ENCODE measurements at places on chromosomes 5 and 9. TPM values are rescaled to one million over a fixed set of nuclear protein-coding genes. Genes with fewer than 3 reads are reported as not detected.

Gene MSMP
- not detected for total RNA-seq

Gene PKD2L2
- not detected for total RNA-seq

Gene SLC6A18
- not detected for total RNA-seq

Gene AJM1
- total RNA-seq = 2.1 TPM

Gene DDX4
- total RNA-seq = under 0.01 TPM

Gene MARVELD2
- 42.0 TPM for total RNA-seq
